Aortic smooth muscle cell (primary cell): ENCODE measurements at places on chromosomes 3 and 15. TPM values are rescaled to one million over a fixed set of nuclear protein-coding genes. Genes with fewer than 3 reads are reported as not detected.

The ZNF710 gene
- total RNA-seq = 5.5 and 6.9 TPM in 2 replicates

The HRG gene
- total RNA-seq = not detected in 2 replicates

The SNUPN gene
- 38.6 and 41.0 TPM in 2 replicates for total RNA-seq

The TLR9 gene
- total RNA-seq = under 0.01 TPM in 1 of 2 replicates, not detected in the other

The PTH1R gene
- 0.06 and 0.13 TPM in 2 replicates for total RNA-seq
